Choroid plexus epithelial cell (primary cell): ENCODE measurements at places on chromosomes 12 and 14.

GRCh38 chr14:29671034-29671433 lies 256.6 kb downstream of the PRKD1 start:
- peak; percentile 75 for DNase-seq

DNA sequence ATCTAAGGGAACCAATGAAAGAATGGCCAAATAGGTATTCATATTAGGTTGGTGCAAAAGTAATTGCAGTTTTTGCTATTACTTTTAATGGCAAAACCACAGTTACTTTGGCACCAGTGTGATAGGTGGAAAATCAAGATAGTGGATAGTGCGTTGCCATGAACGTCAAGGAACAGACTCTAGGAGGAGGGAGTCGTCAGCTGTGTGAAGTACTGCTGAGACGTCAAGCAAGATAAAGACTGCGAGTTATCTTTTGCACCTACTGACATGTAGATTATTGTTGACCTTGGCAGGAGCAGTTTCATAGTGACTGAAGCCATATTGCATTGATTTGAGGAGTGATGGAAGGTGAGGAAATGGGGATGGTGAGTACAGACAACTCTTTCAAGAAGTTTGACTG lies 8.3 kb downstream of the YLPM1 start:
- no peak for DNase-seq

DNA sequence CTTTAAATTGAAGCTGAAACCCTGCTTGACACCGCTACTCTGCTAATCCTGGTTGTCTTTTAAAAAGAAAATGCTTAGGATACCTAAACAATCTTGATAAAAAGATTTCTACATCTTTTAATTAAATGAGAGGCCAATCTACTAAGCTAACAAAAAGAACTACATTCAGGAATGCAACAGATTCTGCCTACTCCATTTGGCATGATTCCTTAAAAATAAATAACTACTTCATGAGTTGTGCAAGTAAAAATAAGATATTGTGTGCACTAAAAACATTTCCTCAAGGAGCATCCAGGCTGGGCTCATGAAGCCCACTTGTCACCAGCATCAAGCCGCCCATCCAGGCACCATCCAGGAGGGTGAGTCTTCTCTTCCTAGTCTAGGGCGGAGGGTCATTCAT lies 197.5 kb downstream of the PAX9 start:
- DNase-seq = no peak

GRCh38 chr14:69152181-69152901 lies 578 bp downstream of the DCAF5 start:
- DNase-seq = peak; percentile 51

GRCh38 chr12:6084969-6085450 lies 39.5 kb downstream of the VWF start:
- no peak for DNase-seq

DNA sequence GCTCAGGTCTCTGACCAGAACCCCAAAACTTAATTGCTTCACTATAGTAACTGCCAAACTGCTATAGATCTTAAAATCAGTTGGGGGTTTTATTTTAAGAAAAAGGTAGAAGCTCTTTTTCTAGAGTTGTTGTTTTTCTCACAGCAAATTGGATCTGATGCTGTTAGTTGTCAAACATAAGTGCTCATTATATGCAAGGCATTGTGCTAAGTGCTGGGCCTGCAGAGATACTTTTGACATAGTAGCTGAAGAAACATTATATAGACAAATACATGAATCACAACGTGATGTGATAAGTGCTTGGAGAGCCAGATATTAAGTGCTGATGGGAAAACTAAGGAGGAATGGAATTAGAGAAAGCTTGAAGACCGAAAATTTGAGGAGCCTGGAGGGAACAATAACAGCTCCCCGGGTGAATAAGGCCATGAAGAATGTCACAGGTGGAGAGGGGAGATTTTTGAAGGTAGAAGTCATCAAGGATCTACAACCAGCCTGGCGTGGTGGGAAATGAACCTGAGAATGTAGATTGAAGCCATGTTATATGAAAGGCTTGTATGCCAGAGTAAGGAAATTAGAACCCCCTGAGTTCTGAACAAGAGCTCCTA lies 126.5 kb downstream of the DYRK2 start:
- no peak for DNase-seq

GRCh38 chr12:79933532-79934264 lies 1.2 kb downstream of the PPP1R12A start:
- DNase-seq = peak; percentile 23

GRCh38 chr14:74702293-74702692 lies 10.6 kb downstream of the AREL1 start:
- no peak for DNase-seq

DNA sequence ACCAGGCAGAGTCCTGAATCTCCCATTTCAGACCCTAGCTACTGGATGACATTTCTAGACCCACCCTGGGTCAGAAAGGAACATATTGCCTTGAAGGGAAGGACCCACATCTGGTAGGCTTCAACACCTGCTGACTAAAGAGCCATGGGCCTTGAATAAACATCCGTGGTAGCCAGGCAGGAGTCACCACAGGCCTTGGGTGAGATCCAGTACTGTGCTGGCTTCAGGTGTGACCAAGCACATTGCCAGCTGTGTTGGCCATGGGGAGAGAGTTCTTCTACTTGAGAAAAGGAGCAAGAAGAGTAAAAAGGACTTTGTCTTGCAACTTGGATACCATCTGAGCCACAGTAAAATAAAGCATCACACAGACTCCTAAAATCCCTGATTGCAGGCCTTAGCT lies 332.6 kb downstream of the SLC16A7 start:
- no peak for DNase-seq

- no peak for DNase-seq
These were observed at the start of gene GMPR2 for GRCh38 chr14:24232645-24233537. Gene GMPR2 (plus strand): TSS chr14:24232929. CDS start chr14:24233254, 325 bp downstream.

DNA sequence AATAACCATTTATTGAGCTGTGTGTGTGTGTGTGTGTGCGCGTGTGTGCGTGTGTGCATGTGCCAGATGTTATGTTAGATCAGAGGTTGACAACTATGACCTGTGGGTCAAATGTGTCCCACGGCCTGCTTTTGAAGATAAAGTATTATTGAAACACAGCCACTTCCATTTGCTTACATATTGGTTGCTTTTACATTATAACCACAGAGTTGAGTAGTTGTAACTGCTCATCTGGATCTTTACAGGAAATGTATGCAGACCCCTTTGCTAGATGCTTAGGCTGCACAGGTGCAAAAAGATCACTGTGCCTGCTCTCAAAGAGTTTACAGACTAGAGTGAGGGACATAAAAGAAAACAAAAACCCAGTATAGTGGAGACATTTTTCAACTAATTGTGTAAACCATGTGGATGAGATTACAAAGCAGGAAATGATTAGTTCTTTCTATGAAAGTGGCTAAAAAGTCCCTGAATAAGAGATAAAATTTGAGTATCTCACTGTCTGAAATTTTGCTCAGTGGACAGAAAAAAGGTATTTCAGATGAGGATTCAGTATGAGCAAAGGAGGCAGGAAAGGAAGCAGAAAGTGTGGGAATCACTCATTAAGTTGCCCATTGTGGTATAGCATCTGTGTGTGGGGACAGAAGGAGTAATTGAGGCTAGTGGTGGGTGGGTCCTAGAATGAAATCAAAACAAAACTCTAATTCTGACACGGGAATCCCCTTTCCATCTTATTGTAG lies 188.4 kb downstream of the PAH start:
- no peak for DNase-seq

GRCh38 chr12:128817111-128818015 lies 6.4 kb downstream of the SLC15A4 start:
- DNase-seq = peak; percentile 80

DNA sequence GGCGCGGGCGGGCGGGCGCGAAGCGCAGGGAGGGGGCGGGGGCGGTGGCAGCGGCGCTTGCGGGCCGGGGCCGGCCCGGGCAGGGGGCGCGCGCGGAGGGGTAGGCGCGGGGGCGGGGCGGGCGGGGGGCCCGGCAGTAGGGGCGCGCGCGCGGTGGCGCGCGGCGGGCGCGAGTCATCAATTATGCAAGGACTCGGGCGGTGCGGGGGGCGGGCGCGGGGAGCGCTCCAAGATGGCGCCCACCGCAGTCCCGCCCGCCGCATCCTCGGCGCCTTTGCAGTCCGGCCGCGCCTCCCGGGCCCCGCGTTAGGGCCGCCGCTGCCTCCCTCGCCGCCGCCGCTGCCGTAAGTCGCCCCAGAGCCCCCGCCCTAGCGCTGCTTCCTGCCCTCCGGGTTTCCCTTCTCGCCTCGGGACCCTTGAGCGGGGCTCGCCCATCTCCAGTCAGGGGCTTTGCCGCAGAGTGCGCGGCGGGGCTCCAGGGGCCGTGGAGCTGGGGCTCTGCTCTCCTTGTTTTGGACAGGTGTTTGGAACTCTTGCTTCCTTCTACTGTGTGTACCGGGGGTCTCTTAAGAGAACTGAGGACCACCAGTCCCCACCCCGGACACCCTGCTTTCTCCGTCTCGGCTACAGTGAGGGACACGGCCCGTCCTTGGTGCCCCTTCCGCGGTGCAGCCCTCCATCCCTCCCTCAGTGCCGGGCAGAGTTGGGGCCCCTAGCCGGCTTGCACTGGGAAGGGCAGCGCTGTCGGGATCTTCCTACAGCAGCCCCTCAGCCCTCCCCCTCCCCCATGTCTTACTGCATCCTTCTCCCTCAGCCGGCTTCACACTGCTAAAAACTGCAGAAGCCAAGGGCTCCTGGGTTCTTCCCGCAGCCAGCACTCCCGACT lies at the start of gene SCN8A:
TSS of gene SCN8A (plus strand) at position 218 of the 886 bp plus-strand sequence. CDS start 71,585 bp downstream, outside the sequence.
- no peak for DNase-seq

GRCh38 chr14:75059642-75060041 lies 4.2 kb downstream of the ACYP1 start:
- DNase-seq = no peak

DNA sequence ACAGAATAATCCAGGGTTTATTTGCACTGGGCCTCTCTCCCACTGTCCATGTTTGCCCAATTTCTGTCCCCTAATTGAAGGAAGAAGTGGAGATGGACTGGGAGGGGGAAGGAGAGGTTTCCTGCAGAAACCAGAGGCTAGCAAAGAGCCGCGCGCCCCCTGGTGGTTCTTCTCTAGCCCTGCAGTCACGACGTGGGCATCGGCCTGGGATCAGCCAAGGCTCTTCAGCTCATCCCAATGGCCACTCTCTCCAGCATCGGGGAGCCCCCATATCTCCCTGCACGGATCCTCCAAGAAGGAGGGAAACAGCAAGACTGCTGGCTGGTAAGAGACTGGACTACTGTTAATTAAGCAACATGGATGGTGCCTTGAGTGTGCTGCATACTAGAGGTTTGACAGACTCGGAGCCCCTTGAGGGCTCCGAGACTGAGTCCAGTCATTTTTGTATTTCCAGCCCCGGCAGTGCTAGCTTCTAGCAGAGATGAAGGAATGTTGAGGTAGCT lies 18.7 kb downstream of the ZBTB39 start:
- peak; percentile 86 for DNase-seq

DNA sequence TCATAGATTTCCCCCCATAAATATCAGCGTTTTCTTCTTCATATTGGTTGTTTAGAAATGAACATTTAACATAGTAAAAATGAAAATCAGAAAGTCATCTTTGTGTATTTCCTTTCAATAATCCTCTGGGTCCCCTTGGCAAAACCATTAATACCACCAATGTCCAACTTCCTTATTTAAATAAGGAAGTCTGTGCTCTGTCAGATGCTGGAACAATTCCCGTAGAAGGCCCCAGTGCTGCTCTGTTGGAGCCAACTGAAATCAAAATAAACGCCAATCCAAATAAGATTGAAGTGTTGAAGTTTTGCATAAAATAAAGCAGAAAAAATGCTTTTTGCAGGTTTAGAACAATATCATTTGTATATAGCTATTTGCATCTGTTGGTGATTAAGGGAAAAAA lies 93.1 kb downstream of the PPM1H start:
- DNase-seq = peak; percentile 33

- DNase-seq = no peak
These were observed 35.0 kb upstream of the DICER1 start for GRCh38 chr14:95192311-95192710.
